ENCODE measurements at places on chromosomes 3 and 15. TPM values are rescaled to one million over a fixed set of nuclear protein-coding genes. Genes with fewer than 3 reads are reported as not detected.

- no peaks in the 10 kb centered on the region for H3K27me3 ChIP-seq
- H3K4me1 ChIP-seq = no peaks in the 10 kb centered on the region
- DNase-seq = no peak
- peaks cover 12% of the 10 kb centered on the region for H3K36me3 ChIP-seq
- no peak overlapping the region for H3K4me3 ChIP-seq
- no peak overlapping the region for H3K27ac ChIP-seq
These were observed 36.2 kb upstream of the ARID3B start for GRCh38 chr15:74504836-74505235.

DNA sequence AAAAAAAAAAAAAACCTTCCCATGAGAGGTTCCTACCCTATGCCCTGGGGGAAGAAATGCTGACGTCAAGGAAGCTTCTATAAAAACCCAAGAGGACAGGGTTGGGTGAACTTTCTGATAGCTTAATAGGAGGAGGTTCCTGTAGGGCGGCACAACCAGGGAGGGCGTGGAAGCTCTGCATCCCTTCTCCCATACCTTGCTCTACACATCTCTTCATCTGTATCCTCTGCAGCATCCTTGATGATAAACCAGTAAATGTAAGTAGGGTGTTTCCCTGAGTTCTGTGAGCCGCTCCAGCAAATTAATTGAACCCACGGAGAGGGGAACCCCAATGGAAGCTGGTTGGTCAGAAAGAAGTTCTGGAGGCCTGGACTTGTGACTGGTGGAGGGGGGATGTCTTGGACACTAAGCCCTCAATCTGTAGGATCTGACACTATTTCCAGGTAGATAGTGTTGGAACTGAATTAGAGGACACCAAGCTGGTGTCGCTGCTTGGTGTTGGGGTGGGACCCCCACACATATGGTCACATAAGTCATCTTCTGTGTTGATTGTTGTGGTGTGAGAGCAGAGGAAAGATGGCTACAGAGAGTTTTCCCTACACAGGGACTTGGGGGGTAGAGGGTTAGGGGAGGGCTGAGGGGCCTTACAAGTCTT is 91.5 kb downstream of the ST6GAL1 start:
- no peaks in the 10 kb centered on the region for H3K27me3 ChIP-seq
- H3K4me1 ChIP-seq = peaks cover 5% of the 10 kb centered on the region
- no peak for DNase-seq
- peaks cover 13% of the 10 kb centered on the region for H3K36me3 ChIP-seq
- no peak overlapping the region for H3K4me3 ChIP-seq

Gene NRROS
- total RNA-seq = 0.52 TPM

Gene FAM3D
- 0.35 TPM for total RNA-seq

Gene TMOD2
- 18.9 TPM for total RNA-seq

DNA sequence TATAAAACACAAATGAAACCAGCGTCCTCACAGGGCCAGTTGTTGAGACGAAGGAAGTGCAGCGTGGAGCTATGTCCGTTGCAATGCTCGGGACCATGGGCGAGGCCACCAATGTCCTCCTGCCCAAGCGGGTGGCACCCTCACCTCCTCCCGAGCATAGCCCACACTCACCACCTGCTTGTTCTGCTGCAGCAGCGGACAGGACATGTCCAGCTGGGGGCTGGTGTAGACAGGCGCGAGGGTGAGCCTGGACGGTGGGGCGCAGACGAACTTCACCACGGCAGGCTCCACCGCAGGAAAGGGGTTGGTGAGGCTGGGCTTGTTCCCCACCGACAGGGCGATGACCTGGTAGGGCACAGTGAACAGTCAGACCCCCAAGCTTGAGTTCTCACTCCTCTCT is 62.1 kb downstream of the NUP210 start:
- no peak overlapping the region for H3K4me3 ChIP-seq
- no peaks in the 10 kb centered on the region for H3K27me3 ChIP-seq
- peaks cover 6% of the 10 kb centered on the region for H3K36me3 ChIP-seq

Gene TOP2B
- 170 TPM for total RNA-seq

- DNase-seq = no peak
- no peaks in the 10 kb centered on the region for H3K4me1 ChIP-seq
- no peak overlapping the region for H3K4me3 ChIP-seq
- no peaks in the 10 kb centered on the region for H3K27me3 ChIP-seq
These were observed 193.2 kb downstream of the GOLGA6L6 start for GRCh38 chr15:20348291-20348899.

- H3K36me3 ChIP-seq = no peaks in the 10 kb centered on the region
- DNase-seq = no peak
- H3K27ac ChIP-seq = peak overlapping the region; percentile 95
- no peaks in the 10 kb centered on the region for H3K27me3 ChIP-seq
- peaks cover 68% of the 10 kb centered on the region for H3K4me1 ChIP-seq
These were observed 455.9 kb upstream of the NR2F2 start for GRCh38 chr15:95874637-95875036.

GRCh38 chr3:160078533-160078932 is 89.9 kb downstream of the IL12A start:
- H3K27ac ChIP-seq = no peak overlapping the region
- no peak overlapping the region for H3K4me3 ChIP-seq
- no peaks in the 10 kb centered on the region for H3K36me3 ChIP-seq
- no peaks in the 10 kb centered on the region for H3K4me1 ChIP-seq

Gene CNTN6
- 0.82 TPM for total RNA-seq

Gene KNG1
- total RNA-seq = not detected

GRCh38 chr3:132881756-132882409 is 156.3 kb upstream of the TMEM108 start:
- no peak overlapping the region for H3K27ac ChIP-seq
- peaks cover 16% of the 10 kb centered on the region for H3K4me1 ChIP-seq
- H3K36me3 ChIP-seq = no peaks in the 10 kb centered on the region
- DNase-seq = no peak
- no peaks in the 10 kb centered on the region for H3K27me3 ChIP-seq
- no peak overlapping the region for H3K4me3 ChIP-seq

- no peak overlapping the region for H3K4me3 ChIP-seq
- H3K27ac ChIP-seq = no peak overlapping the region
- H3K4me1 ChIP-seq = peaks cover 6% of the 10 kb centered on the region
These were observed 14.3 kb downstream of the DUOX2 start for GRCh38 chr15:45099549-45100165.

Data from neural crest cell (in vitro differentiated cells).